Fibroblast of villous mesenchyme (primary cell): ENCODE measurements at places on chromosomes 7 and 10. TPM values are rescaled to one million over a fixed set of nuclear protein-coding genes. Genes with fewer than 3 reads are reported as not detected.

KLF14 gene
- under 0.01 TPM in 2 replicates for total RNA-seq

AKR1C2 gene
- 1.6 and 5.2 TPM in 2 replicates for total RNA-seq

ZKSCAN5 gene
- 11.6 and 17.7 TPM in 2 replicates for total RNA-seq

SHTN1 gene
- 2.2 and 2.6 TPM in 2 replicates for total RNA-seq

DUSP5 gene
- total RNA-seq, result 10.0 and 42.3 TPM in 2 replicates

ZNF479 gene
- total RNA-seq, result not detected in 2 replicates

FAM3C gene
- total RNA-seq, result 18.7 and 35.8 TPM in 2 replicates

GNAT3 gene
- total RNA-seq, result not detected in 2 replicates

ABCB4 gene
- under 0.01 and 0.32 TPM in 2 replicates for total RNA-seq

TBX20 gene
- 1.3 and 2.6 TPM in 2 replicates for total RNA-seq

NODAL gene
- total RNA-seq, result not detected in 2 replicates

GNG11 gene
- total RNA-seq, result 67.4 and 83.1 TPM in 2 replicates

AGBL3 gene
- total RNA-seq, result 1.3 and 1.6 TPM in 2 replicates

EBF3 gene
- total RNA-seq, result 0.32 and 6.0 TPM in 2 replicates

NSUN6 gene
- total RNA-seq, result 6.8 and 8.6 TPM in 2 replicates

STEAP1B gene
- 7.4 and 11.7 TPM in 2 replicates for total RNA-seq

NRCAM gene
- total RNA-seq, result 0.97 and 1.3 TPM in 2 replicates

ATRNL1 gene
- total RNA-seq, result 8.4 and 13.0 TPM in 2 replicates

LIPJ gene
- total RNA-seq, result under 0.01 TPM in 1 of 2 replicates, not detected in the other

SFTPA1 gene
- total RNA-seq, result not detected in 2 replicates

ZCCHC24 gene
- total RNA-seq, result 28.7 and 36.7 TPM in 2 replicates

UTF1 gene
- not detected in 2 replicates for total RNA-seq
